ENCODE measurements at places on chromosomes 13 and 19.

- no peak for DNase-seq
- H3K36me3 ChIP-seq = no peaks in the 10 kb centered on the region
- H3K4me3 ChIP-seq = no peak overlapping the region
- H3K27me3 ChIP-seq = peaks cover 4% of the 10 kb centered on the region
Observed at GRCh38 chr19:14821937-14822336, 13.0 kb downstream of the OR7A5 start.

DNA sequence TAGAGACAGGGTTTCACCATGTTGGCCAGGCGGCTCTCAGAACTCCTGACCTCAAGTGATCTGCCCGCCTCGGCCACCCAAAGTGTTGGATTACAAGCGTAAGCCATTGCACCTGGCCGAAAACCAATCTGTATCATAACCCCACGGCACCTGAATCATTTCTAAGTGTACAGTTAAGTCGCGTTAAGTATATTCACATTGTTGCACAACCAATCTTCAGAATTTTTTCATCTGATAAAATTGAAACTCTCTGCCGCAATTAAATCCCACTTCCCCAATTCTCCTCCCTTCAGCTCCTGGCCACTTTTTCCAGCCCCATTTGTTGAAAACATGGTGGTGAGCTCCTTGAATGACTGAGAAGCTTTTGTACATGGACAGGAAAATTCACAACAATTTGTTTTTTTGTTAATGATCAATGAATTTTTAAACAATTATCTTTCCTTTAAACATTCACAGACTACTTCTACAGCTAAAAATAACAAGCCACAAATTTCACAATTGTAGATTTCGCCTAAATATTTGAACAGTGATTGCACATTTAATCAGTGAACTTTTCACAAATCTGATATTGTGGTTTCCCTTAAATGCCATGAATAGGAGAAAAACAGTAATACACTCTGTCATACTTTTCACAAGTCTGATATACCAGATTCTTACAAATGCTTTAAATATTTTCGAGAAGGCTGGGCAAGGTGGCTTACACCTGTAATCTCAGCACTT is 13.8 kb downstream of the FGF21 start:
- H3K4me3 ChIP-seq = no peak overlapping the region
- no peak for DNase-seq
- peaks cover 3% of the 10 kb centered on the region for H3K27me3 ChIP-seq
- no peaks in the 10 kb centered on the region for H3K36me3 ChIP-seq
- H3K27ac ChIP-seq = no peak overlapping the region
- H3K4me1 ChIP-seq = no peaks in the 10 kb centered on the region

GRCh38 chr13:51821606-51822005 is 17.6 kb upstream of the DHRS12 start:
- peaks cover 54% of the 10 kb centered on the region for H3K4me1 ChIP-seq
- peak overlapping the region; percentile 37 for H3K27ac ChIP-seq
- peak overlapping the region; percentile 27 for H3K4me3 ChIP-seq
- no peaks in the 10 kb centered on the region for H3K36me3 ChIP-seq

GRCh38 chr19:54551293-54551692 is 22.3 kb upstream of the LILRA2 start:
- peaks cover under 1% of the 10 kb centered on the region for H3K36me3 ChIP-seq
- H3K27me3 ChIP-seq = peaks cover 43% of the 10 kb centered on the region
- H3K27ac ChIP-seq = peak overlapping the region; percentile 78
- DNase-seq = peak; percentile 90

- H3K27me3 ChIP-seq = peaks cover 2% of the 10 kb centered on the region
- peaks cover 53% of the 10 kb centered on the region for H3K36me3 ChIP-seq
- no peak overlapping the region for H3K4me3 ChIP-seq
- peaks cover 8% of the 10 kb centered on the region for H3K4me1 ChIP-seq
- peak overlapping the region; percentile 4 for H3K27ac ChIP-seq
Observed at GRCh38 chr19:15358918-15359317, 20.7 kb downstream of the AKAP8 start.

DNA sequence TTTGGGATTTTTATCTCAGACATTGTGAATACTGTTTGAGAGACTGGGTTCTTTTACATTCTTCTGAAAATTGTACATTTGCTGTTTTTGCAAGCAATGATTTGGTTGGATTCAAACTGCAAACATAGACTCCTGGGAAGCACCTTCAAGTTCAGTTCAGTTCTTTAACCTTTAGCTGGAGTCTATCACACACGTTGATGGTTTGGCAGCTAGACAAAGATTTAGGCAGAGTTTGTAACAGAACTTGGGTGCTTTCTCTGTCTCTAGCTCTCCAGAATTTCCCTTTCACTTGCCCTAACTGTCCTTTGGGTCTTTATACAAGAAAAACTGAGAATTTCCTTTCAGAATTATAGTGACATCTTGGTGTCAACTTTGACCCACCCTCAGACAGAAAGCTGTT is 556.6 kb downstream of the DIAPH3 start:
- no peaks in the 10 kb centered on the region for H3K4me1 ChIP-seq
- no peak overlapping the region for H3K4me3 ChIP-seq
- DNase-seq = no peak
- H3K27me3 ChIP-seq = no peaks in the 10 kb centered on the region
- no peak overlapping the region for H3K27ac ChIP-seq
- H3K36me3 ChIP-seq = no peaks in the 10 kb centered on the region

GRCh38 chr19:43476606-43477005 is 11.2 kb upstream of the LYPD3 start:
- no peak for DNase-seq
- no peak overlapping the region for H3K4me3 ChIP-seq
- H3K4me1 ChIP-seq = peaks cover 14% of the 10 kb centered on the region
- H3K36me3 ChIP-seq = peaks cover 8% of the 10 kb centered on the region
